Caco-2 (cell line): ENCODE measurements at places on chromosomes 4 and X.

DNA sequence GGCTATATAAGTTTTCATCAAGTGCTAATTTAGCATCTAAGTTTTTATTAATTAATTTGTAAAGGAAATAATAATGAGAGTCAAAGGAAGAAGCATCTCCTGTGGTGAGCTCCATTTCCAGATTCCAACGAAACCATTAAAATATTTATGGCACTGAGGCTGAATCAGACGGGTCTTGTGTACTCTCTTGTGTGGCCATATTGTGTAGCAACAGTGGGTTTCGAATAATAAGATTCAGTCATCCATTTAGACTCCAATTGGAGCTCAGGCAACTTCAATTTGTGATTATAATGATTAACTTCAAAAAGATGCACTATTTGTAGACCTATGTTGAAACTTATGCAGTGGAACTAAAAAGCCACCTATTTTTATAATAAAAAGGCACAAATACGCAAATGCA is 82.4 kb downstream of the SNCA start:
- DNase-seq, result no peak

DNA sequence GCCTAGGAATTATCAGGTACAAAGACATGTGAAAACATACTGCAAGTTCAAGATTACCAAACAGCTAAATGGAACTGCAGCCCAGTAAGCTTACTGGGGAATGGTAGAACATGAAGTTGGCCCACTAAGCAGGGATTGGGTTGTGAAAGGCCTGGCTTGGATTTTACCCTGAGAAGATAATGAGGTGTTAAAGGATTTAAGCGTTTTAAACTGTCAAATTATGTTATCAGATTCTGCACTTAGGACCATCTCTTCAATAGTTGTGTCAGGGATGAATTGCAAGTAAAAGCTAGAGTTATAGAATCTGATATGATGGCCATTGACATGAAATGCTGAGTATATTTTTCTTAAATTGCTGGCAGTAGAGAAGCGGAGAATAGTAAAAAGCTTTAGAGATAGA is 225.7 kb downstream of the GRID2 start:
- DNase-seq, result no peak

DNA sequence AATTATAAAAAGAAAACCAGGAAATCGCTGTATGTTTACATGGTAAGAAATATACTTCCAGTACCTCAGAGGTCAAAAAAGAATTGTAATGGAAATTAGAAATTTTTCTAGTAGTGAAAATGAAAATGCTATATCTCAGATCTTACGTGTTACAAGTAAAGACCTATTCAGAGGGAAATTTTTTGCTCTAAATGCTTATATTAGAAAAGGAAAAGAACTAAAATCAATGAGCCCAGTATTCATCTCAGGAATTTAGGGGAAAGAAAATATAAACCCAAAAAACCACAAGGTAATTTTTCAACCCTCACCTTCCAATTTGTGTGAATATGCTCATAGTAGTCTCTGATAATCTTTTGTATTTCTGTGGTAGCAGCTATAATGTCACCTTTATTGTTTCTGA is 145.6 kb downstream of the RAP1GDS1 start:
- DNase-seq, result no peak

DNA sequence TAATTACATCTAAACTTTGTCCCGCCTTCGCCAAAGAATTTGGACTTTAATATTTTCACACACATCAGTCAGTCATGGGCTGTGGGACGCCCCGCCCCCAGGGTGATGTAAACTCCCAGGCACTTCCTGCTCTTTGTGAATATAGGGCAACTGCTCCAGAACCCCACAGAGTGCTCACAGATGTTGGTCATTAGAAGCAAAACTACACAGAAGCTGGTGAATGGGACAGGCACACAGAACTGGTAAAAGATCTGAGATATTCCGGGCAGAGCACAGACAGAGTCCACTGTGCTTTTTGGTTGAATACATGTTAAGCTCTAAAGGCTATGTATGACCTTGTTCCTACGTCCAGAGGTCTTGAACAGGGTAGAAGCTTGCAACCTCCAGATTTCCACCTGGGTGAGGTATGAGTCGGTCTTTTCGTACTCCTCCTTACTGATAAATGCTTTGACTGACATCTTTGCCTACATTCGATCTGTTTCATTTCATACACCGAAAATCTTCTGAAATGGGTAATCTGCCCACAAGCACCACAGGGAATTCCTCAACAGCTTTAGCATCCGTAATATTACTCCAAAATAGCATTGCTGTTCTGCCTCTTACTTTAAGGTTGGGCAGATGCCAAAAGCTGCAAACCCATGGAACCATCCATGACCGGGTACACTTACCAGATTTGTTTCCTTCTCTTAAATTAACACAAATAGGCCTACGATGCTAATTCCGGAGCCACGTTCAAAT is 144.6 kb downstream of the AMELX start:
- DNase-seq, result peak; percentile 72

DNA sequence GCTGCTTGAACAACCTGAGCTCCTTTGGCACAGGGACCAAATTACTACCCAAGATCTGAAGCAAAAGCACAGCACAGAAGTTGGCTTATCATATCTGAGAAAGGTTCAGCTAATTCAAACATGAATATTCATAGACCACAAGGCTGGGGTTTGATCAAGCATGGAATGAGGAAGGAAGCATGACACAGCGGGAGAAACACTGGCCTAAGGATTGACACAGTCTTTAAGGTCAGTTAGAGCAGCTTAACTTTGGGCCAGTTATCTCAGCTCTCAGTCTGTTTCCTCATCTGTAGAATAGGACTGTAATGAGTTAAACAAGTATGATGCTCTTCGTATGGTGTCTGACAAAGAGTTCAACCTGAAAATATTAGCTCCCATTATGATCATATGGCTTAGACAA is 88.5 kb upstream of the CBR4 start:
- DNase-seq, result no peak

DNA sequence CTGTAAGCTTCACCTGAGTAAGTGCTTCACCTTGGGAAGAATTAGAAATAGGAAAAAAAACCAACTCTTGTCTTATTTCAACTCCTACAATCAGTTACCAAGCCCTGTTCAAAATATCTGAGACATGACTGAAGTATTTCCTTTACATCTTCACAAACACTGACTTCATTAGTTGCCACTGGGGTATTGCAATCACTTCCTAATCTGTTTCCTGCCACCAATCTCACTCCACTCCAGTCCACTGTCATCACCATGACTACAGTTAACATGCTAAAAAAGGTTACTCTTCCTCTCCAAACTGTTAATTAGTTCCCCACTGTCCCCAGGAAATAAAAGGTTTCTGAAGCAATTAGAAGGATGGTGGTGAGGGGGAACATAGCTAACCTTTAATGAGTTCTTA is 3.3 kb upstream of the SUPT20HL1 start:
- DNase-seq, result no peak

- DNase-seq, result peak; percentile 36
Measured at GRCh38 chr4:42655921-42656678, 805 bp downstream of the ATP8A1 start.

DNA sequence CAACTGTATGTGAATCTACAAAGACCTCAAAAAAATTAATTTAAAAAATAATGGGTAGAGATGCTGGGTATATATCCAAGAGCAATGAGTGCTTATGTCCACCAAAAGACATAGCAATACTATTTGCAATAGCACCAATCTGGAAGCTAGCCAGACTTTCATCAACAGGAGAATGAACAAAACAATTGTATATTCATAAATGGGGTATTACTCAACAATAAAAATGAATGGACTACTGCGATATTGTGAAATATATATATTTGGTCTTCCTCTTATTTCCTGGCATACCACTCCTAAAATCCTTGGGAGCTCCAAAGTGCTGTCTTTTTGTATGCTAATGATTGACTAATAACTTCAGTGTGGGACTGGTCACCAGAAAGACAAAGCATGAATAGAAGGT is 77.5 kb downstream of the MSN start:
- no peak for DNase-seq

GRCh38 chrX:137353404-137353803 is 212.5 kb upstream of the ZIC3 start:
- no peak for DNase-seq

- DNase-seq, result no peak
Measured at GRCh38 chr4:6365545-6366086, 96.0 kb downstream of the WFS1 start.

DNA sequence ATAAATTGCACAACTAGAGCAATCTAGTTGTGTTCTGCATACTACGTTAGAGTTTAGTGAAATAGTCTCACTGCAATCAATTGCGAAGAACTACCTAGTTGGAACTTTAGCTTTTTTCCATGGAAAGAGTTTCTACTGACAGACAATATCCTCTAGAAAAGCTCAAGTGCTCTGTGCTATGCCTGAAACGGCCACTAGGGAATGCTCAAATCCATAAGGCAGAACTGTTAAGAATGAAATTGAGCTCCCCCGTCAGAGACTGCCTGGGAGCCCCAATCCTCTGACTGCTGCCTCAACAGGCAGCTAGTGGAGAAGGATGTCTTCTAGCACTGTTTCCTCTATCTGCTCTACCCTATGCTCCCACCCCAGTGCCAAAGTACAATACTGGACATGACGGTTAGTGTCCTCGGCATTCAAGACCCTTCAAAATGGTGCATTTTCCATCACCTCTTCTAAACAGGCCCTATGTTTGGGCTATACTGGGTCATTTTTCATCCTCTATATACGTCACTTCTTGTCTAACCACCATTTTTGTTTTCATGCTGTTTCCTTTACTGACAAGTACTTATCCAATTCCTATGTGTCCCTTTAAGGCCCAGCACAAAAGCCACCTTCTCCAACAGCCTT is 35.3 kb downstream of the FRMD7 start:
- peak; percentile 47 for DNase-seq

DNA sequence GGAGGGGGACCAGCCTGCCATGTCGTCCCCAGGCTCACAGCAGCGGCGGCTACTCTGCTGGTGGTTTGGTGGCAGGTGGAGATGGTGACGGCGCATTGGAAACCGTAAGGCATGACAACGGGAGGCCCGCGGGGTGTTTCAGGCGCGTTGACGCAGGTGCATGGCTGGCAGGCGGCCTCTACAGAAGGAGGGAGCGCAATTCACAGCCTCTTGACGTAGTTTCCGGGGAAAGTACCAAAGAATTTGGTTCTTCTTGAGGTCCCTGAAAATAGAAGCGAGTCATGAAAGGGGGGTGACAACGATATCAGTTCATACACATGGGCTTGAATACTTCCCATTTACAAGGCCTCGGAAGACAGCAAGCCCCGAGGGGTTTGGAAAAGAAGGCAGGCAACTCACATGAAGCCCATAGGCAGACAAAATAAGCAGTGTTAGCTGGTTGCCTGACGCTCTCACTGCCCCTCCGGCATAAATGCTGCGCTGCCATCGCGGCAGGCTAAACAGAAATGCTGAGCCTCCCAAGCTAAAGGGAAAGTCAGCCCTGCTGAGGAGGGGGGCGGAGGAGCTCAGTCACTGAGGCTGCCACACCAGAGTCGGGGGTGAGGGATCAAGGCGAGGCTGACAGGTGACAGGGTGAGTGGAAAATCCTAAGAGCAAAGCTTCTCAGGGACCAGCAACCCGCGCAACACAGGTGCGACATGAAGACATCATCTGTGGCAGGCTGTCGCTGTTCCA is 52.3 kb upstream of the PDLIM3 start:
- no peak for DNase-seq

GRCh38 chr4:172770787-172771186 is 397.8 kb upstream of the GALNT7 start:
- DNase-seq, result no peak

- peak; percentile 36 for DNase-seq
Measured at GRCh38 chrX:112967341-112967740, 126.7 kb upstream of the AMOT start.

GRCh38 chrX:41178201-41178600 is 93.0 kb downstream of the USP9X start:
- no peak for DNase-seq

DNA sequence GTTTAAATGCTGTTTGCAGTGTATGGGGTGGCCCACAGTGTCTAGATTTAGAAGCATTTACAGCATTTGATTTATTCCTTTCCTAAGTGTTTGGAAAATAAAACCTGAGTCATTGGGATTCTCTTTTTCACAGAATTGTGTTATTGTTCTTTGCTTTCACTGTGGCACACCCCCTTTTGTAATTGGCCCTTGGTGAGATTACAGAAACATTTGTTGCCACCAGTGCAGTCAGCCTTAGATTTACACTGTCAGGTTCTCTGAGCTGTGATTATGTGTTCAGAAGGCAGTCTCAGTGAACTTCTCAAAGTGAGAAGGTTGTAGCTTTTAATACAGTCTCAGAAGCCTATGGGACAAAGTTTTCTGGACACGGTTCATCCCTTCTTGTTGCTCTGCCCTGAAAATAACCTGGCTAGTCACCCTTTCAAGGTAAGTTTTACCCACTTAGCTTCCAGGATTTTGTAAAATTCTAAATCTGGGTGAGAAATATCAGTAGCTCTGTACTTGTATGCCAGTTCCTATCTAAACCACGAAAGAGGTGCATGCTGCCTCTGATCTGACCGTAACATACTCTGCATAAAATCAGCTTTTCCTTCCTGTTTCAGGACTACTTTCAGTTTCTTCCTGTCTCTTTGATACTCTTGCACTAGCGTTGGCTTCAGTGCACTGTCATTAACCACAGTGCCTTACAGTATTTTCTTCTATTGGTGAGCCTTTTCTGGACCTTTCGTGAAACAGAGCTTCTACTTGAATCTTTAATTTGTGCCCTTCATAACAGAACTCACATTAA is 12.6 kb downstream of the RUFY3 start:
- DNase-seq, result no peak

DNA sequence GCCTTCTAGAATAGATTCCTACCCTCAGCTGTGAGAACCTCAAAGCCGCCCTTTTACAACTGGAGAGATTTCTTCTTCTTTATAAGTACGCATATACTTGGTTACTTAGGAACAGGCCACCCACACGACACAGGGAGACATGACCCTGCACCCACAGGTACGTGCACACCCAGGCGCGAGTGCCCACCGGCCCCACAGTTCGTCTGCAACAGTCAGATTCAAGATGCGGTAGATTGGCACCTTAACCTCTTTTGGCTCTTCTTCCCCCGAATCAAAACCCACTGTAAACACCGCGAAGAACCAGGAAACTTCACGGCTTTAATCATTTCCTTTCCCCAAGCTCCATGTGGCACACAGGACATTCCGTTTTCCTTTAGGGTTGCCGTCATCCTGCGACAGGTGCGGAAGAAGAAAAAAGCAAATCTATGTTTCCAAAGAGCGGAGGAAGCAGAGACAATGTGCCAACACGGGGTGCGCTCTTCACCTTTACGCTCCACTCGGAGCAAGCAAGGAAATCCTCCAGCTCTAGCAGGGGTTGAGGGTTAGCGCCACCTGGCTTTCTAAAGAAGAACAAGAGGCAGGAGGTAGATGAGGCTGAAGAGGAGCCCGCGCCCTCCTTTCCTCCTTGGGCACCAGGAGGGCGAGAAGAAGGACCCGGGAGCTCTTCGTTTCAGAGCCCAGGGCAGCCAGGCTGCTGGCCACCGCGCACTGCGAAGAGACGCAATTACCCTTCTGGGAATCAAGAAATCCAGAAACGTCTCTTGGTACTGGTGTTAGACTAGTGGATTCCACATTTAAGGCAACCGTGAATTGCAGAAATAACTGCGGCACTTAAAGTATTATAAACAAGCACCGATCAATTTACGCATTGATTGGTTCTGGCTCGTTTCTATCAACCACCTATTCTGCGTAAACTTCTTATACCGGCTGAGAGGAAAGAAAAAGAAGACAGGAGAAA is 35.7 kb downstream of the HAND2 start:
- peak; percentile 68 for DNase-seq

- no peak for DNase-seq
Measured at GRCh38 chr4:738781-739280, 33.2 kb downstream of the PCGF3 start.
